ENCODE measurements at places on chromosomes 7 and 10. TPM values are rescaled to one million over a fixed set of nuclear protein-coding genes. Genes with fewer than 3 reads are reported as not detected.

Gene TAC1
- 0.96 TPM for polyA plus RNA-seq

Gene FAM25A
- not detected for polyA plus RNA-seq

DNA sequence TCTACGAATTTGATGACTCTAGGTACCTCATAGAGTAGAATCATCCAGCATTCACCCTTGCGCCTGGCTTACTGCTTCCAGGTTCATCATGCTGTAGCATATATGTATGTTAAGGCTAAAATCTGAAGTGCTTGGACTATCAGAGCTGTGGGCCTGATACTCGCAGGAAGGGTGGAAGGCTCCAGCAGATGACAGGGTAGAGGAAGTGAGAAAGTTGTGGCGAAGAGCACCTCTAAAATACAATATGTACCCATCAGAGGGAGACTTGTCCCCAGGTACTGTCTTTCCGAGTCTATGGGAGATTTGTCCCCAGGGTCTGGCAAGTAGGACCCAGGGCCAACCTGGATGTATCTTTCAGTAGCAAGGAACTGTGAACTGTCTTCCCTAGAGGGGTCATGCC is 48.1 kb upstream of the PLEKHA1 start:
- DNase-seq = no peak

- peak; percentile 63 for DNase-seq
These were observed 33.8 kb upstream of the ZFAND2A start for GRCh38 chr7:1193593-1194424.

GRCh38 chr10:102661658-102662028 is 17.4 kb downstream of the TRIM8 start:
- no peak for DNase-seq

DNA sequence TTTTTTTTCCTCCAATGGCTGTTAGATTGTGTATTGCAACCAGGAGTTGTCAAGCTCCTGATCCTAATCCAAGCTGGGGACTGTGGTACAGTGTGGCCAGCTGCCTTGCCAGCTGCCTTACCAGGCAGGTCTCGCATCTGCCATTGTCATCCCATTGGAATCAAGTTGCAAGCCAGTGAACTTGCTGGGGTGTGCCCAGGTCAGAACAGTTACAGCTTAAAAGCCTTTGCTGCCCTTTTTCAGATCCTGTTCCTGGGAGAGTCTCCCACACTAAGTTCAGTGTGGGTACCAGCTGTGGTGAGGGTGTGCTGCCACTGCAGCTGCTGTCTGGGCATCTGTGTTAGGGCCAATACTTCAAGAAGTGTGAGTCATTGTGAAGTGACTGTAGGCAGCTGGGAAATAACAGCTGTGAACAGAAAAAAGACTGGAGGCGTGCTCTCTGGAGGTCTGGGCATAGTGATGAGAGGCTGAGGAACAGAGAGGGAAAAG is 72.8 kb downstream of the CCNY start:
- no peak for DNase-seq

DNA sequence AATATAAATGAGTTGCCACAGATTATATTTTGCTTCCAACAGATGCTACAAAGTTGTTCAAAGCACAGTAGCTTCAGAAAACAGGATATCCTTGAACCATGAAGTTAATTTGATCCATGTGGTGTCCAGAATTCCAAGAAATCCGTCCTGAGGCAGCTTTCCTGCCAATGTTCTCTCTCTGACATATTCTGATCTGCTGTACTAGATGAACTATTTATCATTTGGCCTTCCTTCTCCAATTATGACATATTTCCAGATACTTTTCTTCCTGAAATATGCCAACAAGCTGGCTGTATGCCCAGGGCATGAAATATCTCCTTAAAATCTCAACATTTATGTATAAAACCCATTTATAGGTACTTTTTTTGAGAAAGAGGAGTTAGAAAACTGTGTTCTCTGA is 141.1 kb downstream of the SPAG6 start:
- DNase-seq = no peak

DNA sequence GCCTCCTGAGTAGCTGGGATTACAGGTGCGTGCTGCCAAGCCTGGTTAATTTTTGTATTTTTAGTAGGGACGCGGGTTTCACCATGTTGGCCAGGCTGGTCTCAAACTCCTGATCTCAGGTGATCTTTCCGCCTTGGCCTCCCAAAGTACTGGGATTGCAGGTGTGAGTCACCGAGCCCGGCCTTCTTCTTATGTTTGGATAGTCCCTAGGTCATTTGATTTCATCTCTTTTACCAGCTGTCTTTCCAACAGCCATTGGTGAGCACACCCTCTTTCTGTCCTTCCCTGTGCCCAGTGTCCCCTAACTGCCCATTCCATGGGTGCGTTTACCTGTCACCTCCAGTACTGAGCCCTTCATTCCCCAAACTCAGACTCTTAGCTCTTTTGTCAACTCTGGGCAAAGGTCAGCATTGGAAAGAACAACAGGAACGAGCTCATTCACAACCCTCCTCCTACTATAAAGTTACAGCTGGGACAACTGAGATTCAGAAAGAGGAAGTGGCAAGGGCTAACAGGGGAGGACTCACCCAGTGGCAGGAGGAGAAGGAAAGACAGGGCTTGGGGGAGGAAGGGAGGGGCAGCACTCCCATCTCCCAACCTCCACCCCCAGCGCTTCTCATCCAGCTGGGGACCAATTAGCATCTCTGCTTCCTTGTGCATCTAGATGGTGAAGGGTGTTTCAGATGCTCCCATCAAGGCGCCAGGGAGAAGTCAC is 5.6 kb downstream of the SSC4D start:
- no peak for DNase-seq

DNA sequence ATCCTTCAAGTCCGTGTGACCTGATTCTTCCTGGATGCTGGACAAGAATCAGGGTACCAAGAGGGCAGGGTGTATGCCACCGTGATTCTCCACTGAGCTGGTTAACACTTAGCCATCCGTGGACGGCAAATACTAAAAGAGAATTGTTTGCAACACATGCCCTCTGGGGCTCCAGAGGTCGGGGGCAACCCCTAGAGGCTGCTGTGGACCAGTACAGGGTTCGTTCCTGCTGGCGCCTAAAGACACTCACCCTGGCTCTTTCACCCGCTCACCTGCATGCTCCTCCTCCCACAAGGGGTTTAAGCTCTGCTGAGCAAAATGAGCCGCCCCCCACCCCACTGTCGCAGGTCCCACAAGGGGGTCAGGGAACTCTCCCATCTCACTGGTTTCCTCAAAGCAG is 148.7 kb upstream of the ITGB1 start:
- no peak for DNase-seq

DNA sequence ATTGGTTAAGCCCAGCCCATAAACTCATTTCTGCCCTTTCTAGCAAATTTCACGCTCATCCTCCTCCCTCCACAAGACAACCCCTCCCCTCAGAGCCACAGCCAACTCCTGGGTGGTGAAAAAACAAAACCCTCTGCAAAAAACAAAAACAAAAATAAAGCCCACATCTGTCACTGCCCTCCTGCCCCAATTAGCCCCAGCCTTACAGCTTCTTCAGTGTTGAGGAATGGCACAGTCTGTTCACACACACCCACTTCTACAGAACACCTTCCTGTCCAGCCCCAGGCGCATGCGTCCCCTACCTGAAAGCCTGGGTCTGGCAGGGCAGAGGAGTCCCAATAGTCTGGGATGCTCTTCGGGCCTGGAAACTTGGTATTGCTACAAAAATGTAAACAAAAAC is 34.4 kb downstream of the PARP12 start:
- no peak for DNase-seq

- DNase-seq = no peak
These were observed 164.3 kb upstream of the AKR1E2 start for GRCh38 chr10:4661511-4662255.

DNA sequence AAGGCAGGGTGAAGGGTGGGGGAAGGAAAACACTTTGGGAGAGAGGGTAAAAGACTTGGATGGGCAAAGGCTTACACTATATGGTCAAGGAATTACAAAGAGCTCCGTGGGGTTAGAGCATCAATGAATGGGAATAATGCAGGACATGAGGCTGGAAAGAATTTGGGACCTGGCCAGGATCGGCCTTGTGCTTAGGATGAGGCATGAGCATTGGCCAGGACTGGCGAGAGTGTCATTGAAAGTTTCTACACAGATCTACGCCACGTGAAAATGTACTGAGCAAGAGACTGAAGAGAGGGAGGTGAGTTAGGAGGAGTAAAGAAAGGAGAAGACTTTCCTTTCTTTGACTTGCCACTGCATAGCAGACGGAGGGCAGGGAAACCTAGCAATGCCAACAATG is 142.8 kb downstream of the PTEN start:
- DNase-seq = no peak
